ENCODE measurements at places on chromosomes 6 and 20.

GRCh38 chr6:73050706-73051105, 174.6 kb downstream of the KHDC1L start:
- no peak for DNase-seq

DNA sequence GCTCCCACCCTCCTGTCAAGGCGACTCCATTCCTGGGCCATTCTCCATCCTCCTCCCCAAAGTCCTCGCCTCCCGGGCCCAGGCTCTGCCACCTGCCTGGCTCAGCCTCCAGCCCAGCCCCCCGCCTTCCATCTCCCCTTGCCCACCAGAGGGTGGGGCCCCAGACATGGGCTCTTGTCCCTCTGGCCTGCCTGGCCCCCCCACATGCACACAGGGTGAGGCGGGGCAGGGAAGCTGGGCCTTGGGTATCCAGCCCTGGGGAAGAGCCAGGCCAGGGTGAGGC, 95.2 kb downstream of the YTHDF1 start:
- DNase-seq, result no peak

DNA sequence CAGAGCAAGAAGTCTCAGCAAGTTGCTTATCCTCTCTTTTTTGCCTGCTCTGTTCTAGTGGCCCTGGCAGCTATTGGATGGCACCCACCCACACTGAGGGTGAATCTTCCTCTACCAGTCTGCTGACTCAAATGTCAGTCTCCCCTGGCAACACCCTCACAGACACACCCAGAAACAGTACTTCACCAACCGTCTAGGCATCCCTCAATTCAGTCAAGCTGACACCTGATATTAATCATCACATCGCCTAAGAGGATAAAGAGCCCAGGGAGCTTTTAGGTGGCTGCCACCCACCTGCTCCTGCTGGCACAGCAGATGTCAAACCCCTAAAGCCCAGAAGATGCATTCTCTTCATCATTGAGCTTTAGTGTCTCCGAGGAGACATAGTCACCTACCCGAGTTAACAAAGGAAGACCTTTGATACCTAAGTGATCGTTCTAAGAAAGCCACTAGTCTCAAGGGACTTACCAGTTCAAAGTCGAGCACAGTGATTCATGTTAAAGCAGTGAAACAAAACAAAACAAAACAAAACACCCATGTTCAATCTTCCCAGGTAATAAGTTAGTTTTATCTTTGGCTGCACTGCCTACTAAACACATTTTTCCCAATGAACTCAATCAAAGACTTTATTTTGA, 97.7 kb upstream of the KCNQ5 start:
- DNase-seq, result no peak

GRCh38 chr20:51624157-51624731, 81.7 kb upstream of the NFATC2 start:
- peak; percentile 31 for DNase-seq

DNA sequence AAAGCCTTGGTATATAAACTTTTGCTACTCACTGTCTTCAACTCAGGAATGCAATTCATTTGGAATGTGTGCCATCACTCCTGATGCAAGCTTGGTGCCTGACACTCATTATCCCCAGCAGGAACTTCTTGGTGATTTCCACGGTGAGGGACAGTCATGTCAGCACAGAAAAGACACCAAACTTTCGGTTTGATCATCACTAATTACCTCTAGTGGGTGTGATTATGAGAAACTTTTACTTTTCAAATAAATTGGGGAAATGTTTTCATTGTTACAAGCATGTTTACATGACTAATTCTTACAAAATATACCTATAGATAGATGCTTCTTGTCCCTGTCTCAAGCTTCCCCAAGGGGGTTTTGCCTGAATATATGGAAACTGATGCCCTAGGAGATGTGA, 40.9 kb downstream of the RPP40 start:
- DNase-seq, result no peak

DNA sequence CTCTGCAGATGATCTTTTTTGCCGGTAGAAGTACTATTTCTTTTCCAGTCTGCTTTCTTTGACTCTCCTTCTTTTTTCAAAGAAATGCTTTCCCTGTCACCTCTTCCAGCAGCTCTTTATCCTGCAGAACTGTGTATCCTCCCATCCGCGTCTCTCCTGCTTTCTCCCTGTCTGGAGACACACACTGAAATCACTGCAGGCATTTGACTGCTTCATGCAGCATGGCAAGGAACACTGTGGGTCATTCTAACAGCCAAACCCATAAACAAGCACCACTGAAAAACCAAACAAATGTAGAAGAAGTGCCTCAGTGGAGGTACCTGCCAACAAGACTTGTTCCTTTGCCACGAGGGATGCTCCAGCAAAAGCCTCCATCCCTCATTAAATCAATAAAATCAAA, 403.7 kb upstream of the CITED2 start:
- no peak for DNase-seq

DNA sequence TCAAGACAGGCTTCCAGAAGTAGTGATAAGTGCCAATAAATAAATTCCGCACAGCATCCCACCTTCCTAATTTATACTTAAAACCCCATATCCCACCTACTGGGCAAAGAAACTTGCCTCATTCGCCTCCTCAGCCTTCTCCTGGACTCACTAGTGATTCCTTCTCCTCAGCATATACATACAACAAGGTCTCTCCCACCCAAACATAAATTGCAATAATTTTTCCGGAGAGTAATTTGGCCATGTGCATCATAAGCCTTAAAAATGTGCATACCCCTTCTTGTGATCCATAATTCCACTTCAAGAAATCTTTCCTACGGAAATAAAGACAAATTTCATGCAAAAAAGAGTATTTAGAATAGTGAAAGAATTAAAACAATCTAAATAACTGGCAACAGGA, 26.8 kb downstream of the RANBP9 start:
- DNase-seq, result no peak

GRCh38 chr6:148358196-148358785, 15.7 kb downstream of the SASH1 start:
- no peak for DNase-seq

DNA sequence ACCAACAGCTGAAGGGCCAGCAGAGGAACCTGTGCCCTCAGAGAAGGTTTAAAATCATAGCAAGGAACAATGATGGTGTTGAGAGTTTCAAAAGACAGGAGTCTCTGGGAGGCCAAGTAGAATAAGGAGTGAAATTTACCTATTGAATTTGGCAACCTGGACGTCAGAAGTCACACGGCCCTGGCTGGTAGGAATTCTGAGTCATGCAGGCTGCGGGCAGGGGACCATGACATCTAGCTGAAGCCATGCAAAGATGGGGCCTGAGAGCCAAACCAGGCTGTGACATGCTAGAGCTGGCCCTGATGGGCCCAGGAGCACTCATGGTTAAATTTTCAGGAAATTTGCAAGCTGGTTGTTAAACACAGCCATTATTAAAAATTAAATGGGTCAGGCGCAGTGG, 64.0 kb upstream of the SNX9 start:
- no peak for DNase-seq

- no peak for DNase-seq
Measured at GRCh38 chr20:47038566-47039560, 144.2 kb downstream of the EYA2 start.

- no peak for DNase-seq
Measured at GRCh38 chr6:138526822-138527235, 27.5 kb upstream of the NHSL1 start.

GRCh38 chr6:82381278-82381677, 17.7 kb downstream of the TPBG start:
- DNase-seq, result no peak

DNA sequence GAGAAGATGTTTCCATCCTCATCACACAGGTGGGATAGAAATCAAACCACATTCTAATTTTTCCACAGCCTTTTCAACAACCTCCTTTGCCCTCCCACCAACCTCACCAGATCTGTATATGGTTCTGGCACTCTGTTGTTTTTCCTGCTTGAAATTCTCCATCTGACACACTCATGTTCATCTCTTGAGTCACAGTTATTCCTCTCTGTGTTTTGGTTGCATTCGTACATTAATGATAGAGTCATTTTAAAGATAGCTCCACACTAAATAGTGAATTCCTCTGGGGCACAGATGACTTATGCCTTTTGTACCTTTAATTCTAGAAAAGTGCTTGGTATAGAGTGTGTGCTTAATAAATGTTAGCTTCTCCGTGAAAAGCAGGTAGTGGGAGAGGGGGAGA, 1.4 kb upstream of the GCLC start:
- no peak for DNase-seq

DNA sequence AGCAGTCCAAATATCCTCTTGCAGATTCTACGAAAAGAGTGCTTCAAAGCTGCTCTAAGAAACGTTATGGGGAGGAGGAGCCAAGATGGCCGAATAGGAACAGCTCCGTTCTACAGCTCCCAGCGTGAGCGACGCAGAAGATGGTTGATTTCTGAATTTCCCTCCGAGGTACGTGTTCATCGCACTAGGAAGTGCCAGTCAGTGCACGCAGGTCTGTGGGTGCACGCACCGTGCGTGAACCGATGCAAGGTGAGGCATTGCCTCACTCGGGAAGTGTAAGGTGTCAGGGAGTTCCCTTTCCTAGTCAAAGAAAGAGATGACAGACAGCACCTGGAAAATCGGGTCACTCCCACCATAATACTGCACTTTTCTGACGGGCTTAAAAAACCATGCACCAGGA, 272.1 kb upstream of the DEFB115 start:
- no peak for DNase-seq

- DNase-seq, result no peak
Measured at GRCh38 chr6:106372838-106373501, 12.5 kb downstream of the CRYBG1 start.

- DNase-seq, result no peak
Measured at GRCh38 chr6:3386374-3386857, 70.4 kb downstream of the SLC22A23 start.

DNA sequence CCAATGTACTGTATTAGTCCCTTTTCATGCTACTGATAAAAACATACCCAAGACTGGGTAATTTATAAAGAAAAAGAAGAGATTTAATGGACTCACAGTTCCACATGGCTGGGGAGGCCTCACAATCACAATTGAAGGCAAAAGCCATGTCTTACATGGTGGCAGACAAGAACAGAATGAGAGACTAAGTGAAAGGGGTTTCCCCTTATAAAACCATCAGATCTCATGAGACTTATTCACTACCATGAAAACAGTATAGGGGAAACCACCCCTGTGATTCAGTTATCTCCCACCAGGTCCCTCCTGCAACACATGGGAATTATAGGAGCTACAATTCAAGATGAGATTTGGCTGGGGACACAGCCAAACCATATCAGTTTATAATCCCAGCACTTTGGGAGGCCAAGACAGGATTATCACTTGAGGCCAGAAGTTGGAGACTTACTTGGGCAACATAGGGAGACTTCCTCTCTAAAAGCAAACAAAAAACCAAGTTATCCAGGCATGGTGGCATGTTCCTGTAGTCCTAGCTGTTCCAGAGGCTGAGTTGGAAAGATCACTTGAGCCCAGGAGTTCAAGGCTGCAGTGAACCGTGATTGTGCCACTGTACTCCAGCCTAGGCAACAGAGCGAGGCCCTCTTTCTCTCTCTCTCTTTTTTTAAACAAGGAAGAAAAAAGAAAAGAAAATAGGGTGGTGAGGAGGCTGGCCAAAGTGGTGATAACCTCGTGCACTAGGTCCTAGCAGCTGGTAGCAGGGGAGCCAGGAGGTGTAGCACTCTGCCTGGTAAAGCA, 22.9 kb upstream of the DDR1 start:
- no peak for DNase-seq

DNA sequence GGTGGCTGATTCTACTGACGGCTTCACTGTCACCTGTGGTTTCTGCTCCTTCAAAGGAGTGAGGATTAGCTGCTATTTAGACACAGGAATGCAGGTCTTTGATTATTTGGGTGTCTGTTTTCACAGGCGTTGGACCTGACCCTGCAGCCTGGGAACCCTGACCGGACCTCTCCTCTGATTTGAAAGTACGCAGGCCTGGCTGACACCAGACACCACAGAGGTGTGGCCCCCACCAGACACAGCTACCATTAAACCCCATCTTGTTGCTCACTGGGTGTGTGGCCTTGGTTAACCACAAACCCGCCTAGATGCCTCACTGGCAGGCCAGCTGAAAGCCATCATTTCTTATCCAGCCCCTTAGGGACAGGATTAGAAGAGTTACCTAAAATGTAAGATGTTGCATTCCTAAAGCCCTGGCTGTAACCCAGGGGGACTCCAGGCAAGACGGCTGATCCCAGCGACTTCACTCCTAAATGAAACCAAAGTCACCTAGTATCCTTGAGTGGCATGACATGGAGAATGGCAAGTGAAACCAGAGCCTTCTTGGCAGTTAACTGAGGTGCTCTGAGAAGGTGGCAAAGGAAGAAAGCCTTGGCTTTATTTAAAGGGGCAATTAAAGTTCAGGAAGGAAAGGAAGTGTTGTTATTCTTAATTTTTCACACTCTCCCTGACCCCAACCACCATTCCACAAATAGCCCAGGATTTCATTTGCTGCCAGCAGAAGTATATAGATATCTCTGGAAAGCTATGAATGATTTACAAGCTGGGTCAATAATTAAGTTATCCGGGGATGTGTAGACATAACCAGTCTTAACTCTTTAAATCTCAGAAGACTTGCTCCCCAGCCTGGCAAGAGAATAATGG, 169.9 kb downstream of the QRSL1 start:
- DNase-seq, result no peak

GRCh38 chr6:343226-343935, 48.2 kb upstream of the IRF4 start:
- DNase-seq, result no peak

DNA sequence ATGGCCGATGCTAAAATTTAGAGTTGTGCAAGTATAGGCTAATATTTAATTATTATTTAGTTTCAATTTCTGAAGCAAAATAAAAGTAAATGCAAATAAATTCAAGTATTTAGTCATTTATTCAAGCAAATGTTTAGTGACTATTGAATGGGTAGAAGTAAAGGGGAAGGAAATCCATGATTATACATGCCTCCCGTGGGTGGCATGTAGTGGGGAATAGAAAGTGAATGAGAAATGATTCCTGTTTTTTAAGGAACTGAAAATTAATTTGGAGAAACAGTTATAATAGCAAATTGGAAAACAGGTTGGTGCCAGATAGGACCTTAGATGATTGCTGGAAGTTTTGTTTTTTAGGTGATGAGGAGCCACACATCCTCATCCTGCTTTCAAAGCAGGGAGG, 35.4 kb downstream of the FAM229B start:
- DNase-seq, result no peak

GRCh38 chr6:43702534-43703440, 15.2 kb upstream of the MRPS18A start:
- no peak for DNase-seq

GRCh38 chr20:58471193-58472164, 43.7 kb downstream of the APCDD1L start:
- DNase-seq, result no peak

GRCh38 chr6:166162599-166163342, 4.9 kb downstream of the TBXT start:
- DNase-seq, result no peak

- no peak for DNase-seq
Measured at GRCh38 chr6:7932625-7933024, 22.0 kb upstream of the TXNDC5 start.

DNA sequence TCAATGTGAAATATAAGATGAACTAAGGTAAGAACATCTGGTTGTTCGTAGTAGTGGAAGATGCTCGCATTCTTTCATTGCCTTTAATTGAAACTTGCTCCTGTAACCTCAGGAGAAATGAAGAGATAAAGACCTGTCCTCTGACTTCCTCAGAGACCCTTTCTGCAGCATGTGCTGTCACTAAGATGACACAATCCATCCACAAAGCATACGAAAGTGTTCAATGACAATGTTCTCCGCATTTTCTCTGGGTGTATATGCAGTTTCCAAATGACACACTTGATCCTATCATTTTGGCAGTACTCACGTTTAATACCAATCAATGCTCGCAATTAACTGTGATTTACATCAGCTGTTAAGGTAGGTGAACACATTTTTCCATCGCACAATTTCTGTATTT, 65.8 kb downstream of the PRL start:
- DNase-seq, result no peak

Measured in stimulated activated CD8-positive, alpha-beta memory T cell treated with anti-CD3 and anti-CD28 coated beads, Interleukin-4, amount 100 ng/mL, for 1 hour (primary cell).